ENCODE measurements at places on chromosomes 16 and 17.

GRCh38 chr16:14121142-14121541, 50.0 kb downstream of the MRTFB start:
- H3K4me1 ChIP-seq, result peaks cover 13% of the 10 kb centered on the region
- no peak overlapping the region for H3K4me3 ChIP-seq
- no peak overlapping the region for H3K27ac ChIP-seq

DNA sequence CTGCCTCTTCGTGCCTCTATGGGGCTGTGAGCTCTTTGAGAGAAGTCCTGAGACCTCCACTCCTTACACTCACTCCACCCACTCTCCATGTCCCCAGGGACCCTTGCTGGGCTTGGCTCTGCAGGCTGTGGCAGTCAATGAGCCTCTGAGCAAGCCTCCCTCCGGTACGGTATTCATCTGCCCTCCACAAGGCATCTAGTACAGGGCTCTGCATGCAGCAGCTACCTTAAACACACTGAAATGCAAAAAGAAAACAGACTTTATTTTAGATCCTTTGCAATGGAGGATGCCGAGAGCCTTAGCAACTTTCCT, 38.9 kb upstream of the SMPD3 start:
- no peaks in the 10 kb centered on the region for H3K36me3 ChIP-seq
- H3K4me3 ChIP-seq, result no peak overlapping the region
- H3K4me1 ChIP-seq, result no peaks in the 10 kb centered on the region
- no peak overlapping the region for H3K27ac ChIP-seq
- no peaks in the 10 kb centered on the region for H3K27me3 ChIP-seq

DNA sequence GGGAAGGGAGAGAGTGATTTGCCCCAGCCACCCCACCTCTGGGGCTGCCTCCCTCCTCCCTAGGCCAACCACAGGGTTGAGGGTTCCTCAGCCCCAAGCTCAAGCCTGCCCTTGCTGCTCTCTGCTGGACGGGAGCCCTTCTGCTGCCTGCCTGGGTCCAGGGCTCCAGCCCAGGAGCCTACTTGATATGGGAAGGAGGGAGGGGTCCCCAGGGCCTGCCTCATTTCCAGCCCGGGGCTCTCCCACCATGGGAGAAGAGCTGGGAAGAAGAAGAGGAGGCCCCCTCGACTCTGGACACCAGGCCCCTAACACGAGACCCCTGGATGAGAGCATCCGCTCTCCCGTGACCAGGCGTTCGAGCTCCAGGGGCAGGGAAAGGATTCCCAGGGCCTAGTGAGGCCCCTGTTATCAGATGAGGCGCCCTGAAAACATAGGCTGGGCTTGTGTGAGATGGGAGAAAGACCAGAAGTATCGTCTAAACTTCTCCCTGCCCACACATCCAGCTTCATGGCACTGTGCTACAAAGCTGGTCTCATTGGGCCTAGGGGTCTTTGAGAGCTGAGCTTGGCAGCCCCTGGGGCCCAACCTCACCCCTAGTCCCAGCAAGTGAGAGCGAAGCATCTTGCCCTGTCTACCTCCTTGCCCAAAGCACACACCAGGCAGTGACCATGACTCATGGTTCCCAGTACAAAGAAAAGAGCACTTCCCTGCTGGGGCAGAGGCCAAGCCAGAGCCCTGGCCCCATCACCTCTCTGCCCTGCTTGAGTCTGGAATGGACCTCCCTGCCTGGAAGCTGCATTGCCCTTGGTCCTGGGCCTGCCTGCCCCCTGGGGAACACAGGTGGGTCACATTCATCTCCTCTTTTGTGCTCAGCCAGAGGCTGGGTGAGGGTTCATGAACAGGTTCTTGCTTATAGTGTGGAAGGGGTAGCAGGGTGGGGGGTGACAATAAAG, 987 bp downstream of the SLC16A5 start:
- DNase-seq, result no peak
- no peaks in the 10 kb centered on the region for H3K36me3 ChIP-seq
- H3K4me3 ChIP-seq, result no peak overlapping the region
- H3K27me3 ChIP-seq, result no peaks in the 10 kb centered on the region
- peak overlapping the region; percentile 39 for H3K27ac ChIP-seq
- peaks cover 14% of the 10 kb centered on the region for H3K4me1 ChIP-seq

GRCh38 chr17:35630530-35631148, 43.5 kb downstream of the AP2B1 start:
- H3K4me3 ChIP-seq, result no peak overlapping the region
- no peak for DNase-seq
- H3K27me3 ChIP-seq, result no peaks in the 10 kb centered on the region
- H3K27ac ChIP-seq, result no peak overlapping the region

DNA sequence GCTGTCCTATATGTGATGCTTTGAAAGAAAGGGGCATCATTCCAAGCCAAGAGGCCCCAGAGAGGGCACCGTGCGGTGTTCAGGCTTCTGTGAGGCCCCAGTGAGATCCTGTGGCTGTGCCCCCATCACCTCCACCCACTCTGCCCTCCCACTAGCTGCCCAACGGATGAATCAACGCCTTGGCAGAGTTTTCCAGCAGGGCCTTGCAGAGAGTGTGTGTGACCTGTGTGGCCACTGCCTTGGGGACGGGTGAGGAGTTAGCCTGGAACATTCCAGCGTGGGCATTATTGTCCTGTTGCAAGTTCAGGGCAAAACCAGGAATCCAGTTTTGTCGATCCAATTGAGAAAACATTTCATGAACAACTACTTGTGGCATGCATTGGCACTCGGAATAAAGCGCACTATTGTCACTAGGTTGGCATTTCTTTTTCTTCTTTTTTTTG, 53.7 kb downstream of the SF3B3 start:
- no peaks in the 10 kb centered on the region for H3K36me3 ChIP-seq
- H3K4me3 ChIP-seq, result no peak overlapping the region
- no peak for DNase-seq

GRCh38 chr16:2428784-2429033, 538 bp upstream of the CCNF start:
- H3K27me3 ChIP-seq, result no peaks in the 10 kb centered on the region
- peaks cover 12% of the 10 kb centered on the region for H3K4me1 ChIP-seq
- peak overlapping the region; percentile 90 for H3K4me3 ChIP-seq
- H3K36me3 ChIP-seq, result no peaks in the 10 kb centered on the region

- peaks cover 17% of the 10 kb centered on the region for H3K4me1 ChIP-seq
- no peaks in the 10 kb centered on the region for H3K36me3 ChIP-seq
- peak; percentile 81 for DNase-seq
- H3K27me3 ChIP-seq, result no peaks in the 10 kb centered on the region
Measured at GRCh38 chr17:49995055-49995738, at the start of gene DLX3. TSS of gene DLX3 (minus strand) at chr17:49995224. CDS start at chr17:49994998, 226 bp downstream.

DNA sequence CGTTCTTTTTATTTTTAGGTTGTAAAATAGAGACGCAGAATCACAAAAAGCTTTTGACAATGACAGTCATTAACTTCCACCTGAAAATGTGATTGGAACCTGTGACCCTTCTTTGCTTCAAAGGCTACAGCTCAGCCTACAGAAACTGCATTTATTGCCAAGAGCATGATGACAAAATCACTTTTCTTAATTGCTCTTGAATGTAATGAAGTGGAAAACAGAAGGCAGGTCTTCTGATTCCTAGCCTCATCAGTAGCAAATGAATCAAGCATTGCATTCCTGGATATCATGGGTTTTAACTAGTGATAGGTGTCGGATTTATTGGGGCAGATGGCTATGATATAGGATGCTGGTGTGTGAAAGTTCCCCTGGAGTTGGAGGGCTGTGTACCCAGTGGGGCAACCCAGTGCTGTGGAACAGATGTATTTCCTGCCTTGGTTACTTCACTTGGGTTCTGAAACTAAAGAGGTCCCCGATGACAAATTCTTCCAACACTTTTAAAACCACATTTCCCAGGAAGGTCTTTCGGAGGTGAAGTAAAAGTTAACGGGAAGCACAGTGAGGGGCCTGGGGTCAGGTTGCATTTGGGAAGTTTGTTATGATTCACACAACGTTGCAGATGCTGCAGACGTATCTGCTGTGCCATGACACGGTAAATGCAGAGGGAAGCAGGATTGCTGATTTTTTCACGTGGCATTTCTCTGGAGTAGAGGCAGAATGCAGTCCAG, 127.5 kb downstream of the HS3ST3A1 start:
- H3K36me3 ChIP-seq, result no peaks in the 10 kb centered on the region
- H3K27me3 ChIP-seq, result no peaks in the 10 kb centered on the region
- no peak overlapping the region for H3K4me3 ChIP-seq

DNA sequence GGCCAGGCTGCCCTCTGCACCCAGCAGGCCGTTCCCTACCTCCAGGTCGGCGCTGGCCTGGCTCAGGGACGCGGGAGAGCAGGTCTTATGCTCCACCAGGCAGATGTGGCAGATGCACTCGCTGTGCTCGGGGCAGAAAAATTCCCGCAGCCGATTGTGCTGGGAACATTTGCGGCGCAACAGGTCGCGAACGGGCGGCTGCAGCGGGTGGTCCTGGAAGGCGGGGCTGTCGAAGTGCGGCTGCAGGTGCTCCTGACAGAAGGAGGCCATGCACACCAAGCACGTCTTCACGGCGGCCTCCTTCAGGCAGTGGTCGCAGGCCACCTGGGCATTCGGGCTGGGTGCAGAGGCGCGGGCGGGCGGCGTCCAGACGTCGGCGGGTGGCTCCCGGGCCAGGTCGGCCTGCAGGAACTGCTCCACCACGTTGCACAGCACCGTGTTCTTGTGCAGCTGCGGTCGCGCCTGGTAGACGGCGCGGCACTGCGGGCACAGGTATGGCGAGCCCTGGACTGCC, 439 bp downstream of the TRIM25 start:
- peaks cover 17% of the 10 kb centered on the region for H3K4me1 ChIP-seq
- peak overlapping the region; percentile 95 for H3K4me3 ChIP-seq
- peak overlapping the region; percentile 85 for H3K27ac ChIP-seq
- no peaks in the 10 kb centered on the region for H3K27me3 ChIP-seq

- no peak overlapping the region for H3K4me3 ChIP-seq
- H3K4me1 ChIP-seq, result no peaks in the 10 kb centered on the region
- H3K36me3 ChIP-seq, result no peaks in the 10 kb centered on the region
- H3K27ac ChIP-seq, result no peak overlapping the region
- no peaks in the 10 kb centered on the region for H3K27me3 ChIP-seq
Measured at GRCh38 chr17:7004398-7005253, 7.8 kb upstream of the RNASEK start.

DNA sequence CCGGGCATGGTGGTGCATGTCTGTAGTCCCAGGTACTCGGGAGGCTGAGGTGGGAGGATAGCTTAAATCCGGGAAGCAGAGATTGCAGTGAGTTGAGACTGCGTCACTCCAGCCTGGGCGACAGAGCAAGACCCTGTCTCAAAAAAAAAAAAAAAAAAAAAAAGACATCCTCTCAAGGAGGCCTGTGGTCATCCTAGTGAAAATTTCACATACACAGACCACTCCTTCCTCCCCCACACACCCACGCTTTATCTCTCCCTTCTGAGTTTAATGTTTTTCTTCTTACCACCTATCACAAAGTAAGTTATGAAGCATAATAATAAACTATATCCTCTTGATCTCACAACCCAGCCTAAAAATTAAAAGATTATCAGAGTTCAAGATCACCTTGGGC, 1.3 kb upstream of the NOL11 start:
- peaks cover 18% of the 10 kb centered on the region for H3K4me1 ChIP-seq
- H3K4me3 ChIP-seq, result no peak overlapping the region
- DNase-seq, result peak; percentile 18
- H3K27ac ChIP-seq, result no peak overlapping the region

DNA sequence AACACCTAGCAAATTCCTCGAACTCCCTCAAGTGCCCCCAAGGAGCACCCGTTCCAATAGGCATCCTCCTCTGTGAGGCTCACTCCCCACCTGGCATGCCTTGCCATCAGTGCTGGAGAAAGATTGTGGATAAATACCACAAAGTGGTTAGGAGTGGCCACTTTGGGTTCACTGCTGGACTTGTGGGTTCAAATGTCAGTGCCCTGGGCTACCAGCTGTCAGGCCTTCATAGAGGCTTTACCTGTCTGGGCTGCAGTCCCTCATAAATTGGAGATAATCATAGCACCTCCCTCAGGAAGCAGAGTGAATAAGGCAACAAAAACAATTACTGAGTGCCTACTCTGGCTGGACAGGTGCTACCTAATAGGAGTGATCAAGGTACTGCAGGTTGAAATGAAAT, 1.5 kb upstream of the SYT17 start:
- no peak overlapping the region for H3K4me3 ChIP-seq
- no peak for DNase-seq
- no peaks in the 10 kb centered on the region for H3K27me3 ChIP-seq
- no peak overlapping the region for H3K27ac ChIP-seq

- no peak overlapping the region for H3K4me3 ChIP-seq
- H3K27ac ChIP-seq, result no peak overlapping the region
- H3K36me3 ChIP-seq, result no peaks in the 10 kb centered on the region
- peaks cover 16% of the 10 kb centered on the region for H3K4me1 ChIP-seq
- no peak for DNase-seq
Measured at GRCh38 chr17:57530026-57530425, 215.1 kb downstream of the CCDC182 start.

- no peaks in the 10 kb centered on the region for H3K27me3 ChIP-seq
- peak; percentile 31 for DNase-seq
- H3K36me3 ChIP-seq, result no peaks in the 10 kb centered on the region
- peaks cover 25% of the 10 kb centered on the region for H3K4me1 ChIP-seq
- peak overlapping the region; percentile 96 for H3K4me3 ChIP-seq
- peak overlapping the region; percentile 100 for H3K27ac ChIP-seq
Measured at GRCh38 chr17:81510785-81511553, 1.6 kb downstream of the ACTG1 start.

DNA sequence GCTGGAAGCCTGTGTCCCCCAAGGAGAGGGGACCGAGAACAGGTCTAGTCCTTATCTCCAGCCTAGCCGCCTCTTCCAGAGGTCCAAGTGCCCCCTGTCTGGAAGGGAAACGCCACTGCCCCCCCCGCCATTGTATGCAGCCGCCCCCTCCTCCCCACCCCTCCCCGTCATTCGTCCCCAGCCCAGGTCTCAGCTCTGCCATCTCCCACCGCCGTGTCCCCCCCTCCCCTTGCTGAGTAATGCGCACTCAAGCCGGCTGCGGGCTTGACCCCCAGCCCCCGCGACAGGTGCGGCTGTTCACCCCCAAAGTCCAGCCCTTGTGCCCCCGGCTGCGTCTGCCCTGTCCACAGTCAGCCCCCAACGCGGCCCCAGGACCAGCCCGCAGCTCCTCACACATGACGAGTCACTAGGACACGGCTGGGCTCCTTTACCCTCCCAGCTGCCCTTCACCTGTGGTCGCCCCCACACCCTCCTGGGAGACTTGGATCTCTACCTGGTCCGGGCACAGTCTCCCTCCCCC, 622 bp downstream of the GPRC5B start:
- H3K4me3 ChIP-seq, result peak overlapping the region; percentile 93
- no peaks in the 10 kb centered on the region for H3K36me3 ChIP-seq
- peaks cover 37% of the 10 kb centered on the region for H3K4me1 ChIP-seq
- H3K27ac ChIP-seq, result peak overlapping the region; percentile 68
